Myocyte (in vitro differentiated cells): ENCODE measurements at places on chromosomes 11 and 22.

GRCh38 chr11:128544471-128545051 lies 42.8 kb downstream of the ETS1 start:
- peak; percentile 58 for DNase-seq

DNA sequence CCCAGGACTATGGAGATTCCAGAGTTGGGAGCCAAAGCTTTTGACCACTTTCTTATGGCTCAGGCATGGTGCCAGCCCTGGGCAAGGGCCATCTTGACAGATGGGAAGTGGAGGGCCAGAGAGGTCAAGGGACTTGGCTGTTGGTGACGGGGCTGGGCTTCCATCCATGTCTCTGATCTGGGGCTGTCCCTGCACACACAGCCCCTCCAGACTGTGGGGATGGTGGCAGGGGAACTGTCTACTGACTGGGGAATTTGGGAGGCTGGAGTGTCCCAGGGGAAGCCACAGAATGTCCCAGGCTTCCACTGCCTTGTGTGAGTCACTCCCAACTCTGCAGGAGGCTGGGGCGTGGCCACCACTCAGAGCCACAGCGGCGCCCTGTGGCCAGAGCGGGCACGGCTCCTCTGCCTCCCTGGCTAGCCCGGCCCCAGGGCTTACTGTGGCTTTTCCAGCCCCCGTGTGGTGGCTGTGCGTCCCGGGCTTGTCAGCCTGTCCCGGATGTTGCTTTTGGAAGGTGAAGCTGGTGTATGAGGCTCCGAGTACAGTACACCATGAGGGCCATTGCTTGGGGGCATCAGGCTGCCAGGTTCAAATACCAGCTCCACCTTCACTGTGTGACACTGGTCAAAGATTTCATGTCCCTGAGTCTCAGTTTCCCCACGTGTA lies 19.6 kb downstream of the C22orf23 start:
- DNase-seq, result peak; percentile 98

- no peak for DNase-seq
These were observed 12.8 kb upstream of the NUCB2 start for GRCh38 chr11:17263769-17264168.

DNA sequence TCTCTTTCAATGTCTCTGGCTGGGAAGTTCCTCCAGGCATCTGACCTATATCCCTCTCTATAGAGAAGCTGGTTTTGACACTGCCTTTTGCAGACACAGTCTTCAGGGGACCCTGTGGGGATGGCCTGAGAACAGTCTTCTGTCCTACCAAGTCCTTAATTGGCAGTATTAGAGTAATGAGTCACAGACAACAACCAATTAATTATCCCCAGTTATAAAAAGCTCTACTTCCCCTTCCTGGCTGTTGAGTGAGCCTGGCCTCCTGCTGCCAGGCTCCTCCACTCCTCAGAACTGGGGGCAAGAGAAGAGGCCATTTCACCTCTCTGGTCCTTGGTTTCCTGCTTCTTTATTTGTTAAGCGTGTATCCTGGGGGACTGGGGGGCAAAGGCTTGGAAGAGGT lies 41.2 kb upstream of the KLHL35 start:
- no peak for DNase-seq

GRCh38 chr11:107769189-107769588 lies 57.3 kb upstream of the SLN start:
- peak; percentile 97 for DNase-seq

GRCh38 chr22:22865311-22866072 lies 22.1 kb upstream of the IGLL5 start:
- DNase-seq, result no peak

DNA sequence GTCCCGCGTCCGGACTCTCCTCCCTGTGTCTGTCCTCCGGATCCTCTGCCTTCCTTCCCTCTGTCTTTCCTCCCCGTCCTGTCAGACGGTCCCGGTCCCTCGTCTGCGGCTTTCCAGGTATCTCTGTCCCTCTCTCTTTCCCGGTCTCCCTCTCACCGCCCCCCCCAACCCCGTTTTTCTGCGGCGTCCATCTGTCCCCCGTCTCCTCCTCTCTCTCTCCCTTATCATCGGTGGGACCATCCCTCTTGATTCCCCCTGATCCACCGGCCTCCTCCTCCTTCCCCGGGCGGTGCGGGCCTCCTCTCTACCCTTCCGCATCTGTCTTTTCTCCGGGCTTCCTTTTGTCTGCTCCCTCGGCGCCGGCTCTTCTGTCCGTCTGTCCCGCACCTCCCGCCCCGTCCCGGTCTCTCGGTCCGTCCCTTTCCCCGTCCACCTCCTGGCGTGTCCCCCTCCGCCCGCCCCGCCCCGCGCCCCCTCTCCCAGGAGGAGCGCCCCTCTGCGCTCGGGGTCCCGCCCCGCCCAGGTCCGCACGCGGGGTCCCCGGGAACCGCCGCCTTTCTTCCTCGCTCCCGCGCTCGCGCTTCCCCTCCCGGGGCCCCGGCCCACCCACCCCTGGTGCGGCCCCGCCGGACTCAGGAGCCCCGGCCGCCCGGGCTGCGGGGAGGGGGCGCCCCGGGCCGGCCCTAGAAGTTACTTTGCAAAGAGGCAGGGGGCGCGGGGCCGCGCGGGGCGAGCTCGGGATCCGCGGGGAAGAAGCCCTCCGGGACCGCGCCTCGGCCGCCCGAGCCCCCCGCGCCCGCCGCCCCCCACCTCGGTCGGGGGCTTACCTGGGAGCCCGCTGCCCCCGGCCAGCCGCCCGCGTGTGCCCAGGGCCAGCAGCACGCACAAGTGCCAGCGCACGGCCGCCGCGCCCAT lies 568 bp downstream of the SCUBE1 start:
- DNase-seq, result no peak

GRCh38 chr11:38648604-38649003 lies 2050.6 kb upstream of the RAG2 start:
- no peak for DNase-seq
